ENCODE measurements at places on chromosomes 5 and 9.

- DNase-seq, result no peak
These were observed 96.8 kb downstream of the OR2K2 start for GRCh38 chr9:111232997-111233790.

GRCh38 chr9:109110329-109111021 lies 9.3 kb downstream of the TMEM245 start:
- no peak for DNase-seq

GRCh38 chr9:105877721-105878120 lies 183.4 kb downstream of the TMEM38B start:
- DNase-seq, result no peak

GRCh38 chr5:170546282-170546681 lies 42.5 kb downstream of the KCNIP1 start:
- DNase-seq, result no peak

GRCh38 chr9:20442461-20443319 lies 179.6 kb downstream of the MLLT3 start:
- DNase-seq, result no peak
